Amygdala (tissue), 56 donors: ENCODE measurements at places on chromosomes 3 and 15.

GRCh38 chr3:8529181-8529637 is 27.6 kb downstream of the LMCD1 start:
- DNase-seq = no peak

GRCh38 chr3:172176061-172176770 is 136.8 kb downstream of the FNDC3B start:
- DNase-seq = no peak

DNA sequence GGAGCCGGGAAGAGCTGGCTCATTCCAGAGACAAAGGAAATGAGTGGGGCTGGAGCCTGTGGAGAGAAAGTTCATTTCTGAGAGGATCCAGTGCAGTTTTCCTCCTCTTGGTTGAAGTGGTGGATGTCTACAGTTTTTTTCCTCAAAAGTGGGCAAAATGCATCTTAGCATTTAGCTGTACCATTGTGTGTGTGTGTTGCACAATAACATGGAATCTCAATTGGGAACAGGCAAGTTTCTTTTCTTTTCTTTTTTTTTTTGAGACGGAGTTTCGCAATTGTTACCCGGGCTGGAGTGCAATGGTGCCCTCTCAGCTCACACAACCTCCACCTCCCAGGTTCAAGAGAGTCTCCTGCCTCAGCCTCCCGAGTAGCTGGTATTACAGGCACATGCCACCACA is 101.5 kb upstream of the UBE2E1 start:
- no peak for DNase-seq

DNA sequence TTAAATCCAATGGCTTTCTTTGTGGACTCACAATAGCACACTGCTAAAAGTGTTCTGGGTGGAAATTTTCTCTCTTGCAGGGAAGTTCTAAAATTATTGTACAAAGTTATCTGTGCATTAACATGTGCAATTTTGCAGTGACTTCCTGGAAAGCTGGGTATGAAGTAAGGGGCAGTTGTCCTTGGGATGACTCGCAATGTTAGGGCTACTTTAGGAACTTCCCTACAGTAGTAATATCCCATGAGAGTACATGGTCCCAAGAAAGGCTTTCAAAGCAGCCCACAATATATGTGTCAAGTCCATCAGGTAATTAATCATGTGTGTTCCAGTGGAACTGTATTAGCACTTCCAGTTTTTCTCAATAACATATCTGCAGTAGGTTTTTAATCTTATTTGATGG is 201.0 kb upstream of the UBE2E2 start:
- no peak for DNase-seq

- DNase-seq = no peak
Measured at GRCh38 chr15:39942753-39943150, 8.8 kb downstream of the EIF2AK4 start.

DNA sequence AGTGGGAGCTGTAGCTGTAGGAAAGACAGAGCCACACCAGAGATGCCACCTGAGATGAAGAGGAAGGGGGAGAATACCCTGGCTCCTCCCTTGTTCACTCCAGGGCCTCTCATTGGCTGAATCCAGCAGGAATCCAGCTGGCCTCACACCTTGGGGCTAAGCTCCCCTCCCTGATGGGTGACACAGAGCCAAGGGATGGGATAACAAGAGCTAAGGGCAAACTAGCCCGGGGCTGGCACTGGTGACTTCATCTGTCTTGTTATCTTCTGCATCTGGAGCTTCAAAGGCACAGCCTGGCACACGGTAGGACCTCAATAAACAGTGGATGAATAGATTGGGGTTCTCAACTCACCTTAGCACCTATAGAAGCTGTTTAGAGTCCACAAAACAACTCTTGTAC is 13.8 kb upstream of the GATA2 start:
- DNase-seq = no peak

DNA sequence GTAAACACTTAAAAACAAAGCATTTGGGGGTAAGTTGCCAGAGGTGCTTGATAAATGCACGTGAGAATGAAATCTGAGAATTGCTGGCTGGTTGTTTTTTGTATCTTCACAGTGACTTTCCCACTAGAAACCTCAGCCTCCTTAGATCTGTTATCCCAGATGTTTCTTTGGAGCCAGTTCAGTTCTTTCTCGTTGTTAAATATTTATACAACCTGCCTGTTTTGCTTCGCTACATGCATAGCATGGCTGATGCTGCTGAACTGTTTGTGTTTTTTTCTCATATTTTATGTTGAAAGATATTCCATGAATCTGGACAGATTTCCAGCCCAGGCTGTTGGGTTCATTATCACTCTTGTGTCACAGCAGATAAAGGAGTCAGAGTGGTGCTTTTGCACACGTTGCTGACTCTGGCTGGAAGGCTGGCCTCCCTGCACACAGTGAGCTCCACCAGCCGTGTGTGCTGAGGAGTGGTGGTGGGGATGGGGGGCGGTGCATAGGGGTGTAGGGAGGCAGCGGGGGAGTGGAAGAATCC is 80.2 kb downstream of the ARNT2 start:
- DNase-seq = no peak

- no peak for DNase-seq
Measured at GRCh38 chr15:69990566-69991421, 106.9 kb downstream of the TLE3 start.
